Memory B cell (primary cell): ENCODE measurements at places on chromosomes 5 and 9.

GRCh38 chr9:90901933-90902332, 100.3 kb downstream of the SYK start:
- peaks cover 25% of the 10 kb centered on the region for H3K4me1 ChIP-seq
- peaks cover 22% of the 10 kb centered on the region for H3K36me3 ChIP-seq
- no peaks in the 10 kb centered on the region for H3K27me3 ChIP-seq

DNA sequence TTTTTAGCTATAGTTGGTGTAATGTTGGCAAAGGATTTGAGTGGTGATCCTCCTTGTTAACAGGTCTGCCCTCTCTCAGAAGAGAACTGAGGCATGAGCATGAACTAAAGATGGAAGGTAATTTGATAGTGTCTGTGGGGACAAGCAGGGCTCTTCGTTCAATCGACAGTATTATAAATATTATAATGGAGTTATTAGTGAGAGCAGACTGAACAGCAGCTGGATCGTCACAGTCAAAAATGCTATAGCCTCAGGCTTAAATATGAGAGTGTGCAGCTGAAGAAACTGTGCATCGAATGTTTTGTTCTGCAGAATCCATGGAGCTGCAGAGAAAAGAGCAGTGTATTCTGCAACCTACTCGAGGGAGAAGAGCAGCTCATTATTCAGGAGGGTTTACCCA, 757.3 kb downstream of the DNAH5 start:
- no peak overlapping the region for H3K27ac ChIP-seq
- no peak for DNase-seq
- H3K36me3 ChIP-seq, result no peaks in the 10 kb centered on the region
- no peaks in the 10 kb centered on the region for H3K27me3 ChIP-seq

DNA sequence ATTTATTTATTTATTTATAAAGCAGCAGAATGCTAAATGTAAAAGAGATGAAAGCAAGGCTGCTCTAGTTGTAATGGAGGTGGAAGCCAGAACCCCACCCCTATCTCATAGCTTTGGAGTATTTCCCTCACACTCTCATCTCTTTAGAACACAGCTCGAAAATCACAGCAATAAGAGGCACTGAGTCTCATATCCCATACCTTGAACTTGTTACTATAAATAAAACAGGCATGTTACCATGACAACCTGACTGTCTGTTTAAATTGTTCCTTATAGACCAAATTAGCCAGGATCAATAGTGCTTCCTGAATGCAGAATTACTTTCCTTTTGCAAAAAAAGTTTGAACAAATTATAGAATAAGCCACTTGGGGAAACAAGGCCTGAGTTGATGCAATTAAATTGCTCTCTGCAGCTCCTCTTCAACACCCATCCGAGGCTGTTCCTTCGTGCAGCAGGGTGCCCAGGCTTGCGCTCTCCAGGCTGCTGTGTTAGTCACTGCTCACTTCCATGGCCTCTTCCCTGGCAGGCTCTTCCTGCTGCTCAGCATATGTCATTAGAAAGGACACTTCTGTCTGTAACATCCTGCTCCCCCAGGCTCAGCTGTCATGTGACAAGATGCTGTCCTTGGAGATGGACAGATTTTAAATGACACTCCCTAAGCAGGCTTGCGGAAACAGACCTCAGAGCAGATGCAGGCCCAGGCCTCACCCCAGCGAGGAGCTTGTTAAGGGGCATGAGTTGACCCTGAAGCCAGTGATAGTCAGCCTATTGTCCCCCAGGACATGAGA, 120.2 kb downstream of the CARTPT start:
- H3K36me3 ChIP-seq, result no peaks in the 10 kb centered on the region
- no peaks in the 10 kb centered on the region for H3K4me1 ChIP-seq
- no peak overlapping the region for H3K4me3 ChIP-seq
- H3K27me3 ChIP-seq, result peaks cover 4% of the 10 kb centered on the region

GRCh38 chr5:126481243-126481642, 58.0 kb downstream of the GRAMD2B start:
- H3K27ac ChIP-seq, result no peak overlapping the region
- H3K4me3 ChIP-seq, result no peak overlapping the region
- DNase-seq, result no peak

DNA sequence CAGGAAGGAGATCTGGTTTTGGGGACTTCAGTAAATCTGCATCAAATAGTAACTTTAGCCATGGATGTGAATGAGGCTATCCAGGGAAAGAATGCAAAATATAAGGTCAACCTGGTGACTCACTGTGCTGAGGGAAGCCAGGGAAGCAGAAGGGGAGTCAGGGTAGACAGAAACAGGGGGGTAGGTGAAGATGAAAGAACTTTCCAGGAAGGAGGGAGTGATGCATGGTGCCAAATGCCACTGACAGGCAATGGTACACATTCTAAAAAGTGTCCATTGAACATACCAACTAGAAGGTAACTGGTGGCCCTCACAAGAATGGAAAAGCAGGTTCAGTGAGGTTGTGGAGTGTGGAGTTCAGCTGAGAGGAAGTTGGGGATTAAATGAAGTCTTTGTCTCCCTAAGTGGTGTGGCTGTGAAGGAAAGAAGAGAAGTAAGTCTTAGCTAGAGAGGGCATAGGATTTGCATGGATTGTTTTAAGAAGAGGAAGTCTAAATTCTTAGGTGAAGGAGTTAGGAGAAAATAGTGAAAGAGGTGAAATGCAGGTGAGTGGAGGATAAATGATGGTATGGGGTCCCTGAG, 35.5 kb downstream of the PALM2AKAP2 start:
- no peaks in the 10 kb centered on the region for H3K36me3 ChIP-seq
- H3K27me3 ChIP-seq, result peaks cover 7% of the 10 kb centered on the region
- H3K4me1 ChIP-seq, result no peaks in the 10 kb centered on the region
- no peak overlapping the region for H3K4me3 ChIP-seq

GRCh38 chr5:136014049-136015002, 14.5 kb upstream of the TGFBI start:
- H3K27ac ChIP-seq, result no peak overlapping the region
- no peak for DNase-seq
- H3K4me1 ChIP-seq, result peaks cover 2% of the 10 kb centered on the region
- peaks cover 21% of the 10 kb centered on the region for H3K27me3 ChIP-seq
- H3K36me3 ChIP-seq, result no peaks in the 10 kb centered on the region

- H3K4me3 ChIP-seq, result no peak overlapping the region
- H3K27ac ChIP-seq, result peak overlapping the region; percentile 57
- peaks cover 22% of the 10 kb centered on the region for H3K4me1 ChIP-seq
- H3K27me3 ChIP-seq, result no peaks in the 10 kb centered on the region
Observed at GRCh38 chr5:149616727-149617285, 35.5 kb downstream of the ARHGEF37 start.

- H3K27ac ChIP-seq, result peak overlapping the region; percentile 98
- no peaks in the 10 kb centered on the region for H3K27me3 ChIP-seq
- H3K4me1 ChIP-seq, result peaks cover 40% of the 10 kb centered on the region
- DNase-seq, result no peak
- peaks cover 18% of the 10 kb centered on the region for H3K36me3 ChIP-seq
Observed at GRCh38 chr9:129988607-129989361, 54.2 kb downstream of the FNBP1 start.

DNA sequence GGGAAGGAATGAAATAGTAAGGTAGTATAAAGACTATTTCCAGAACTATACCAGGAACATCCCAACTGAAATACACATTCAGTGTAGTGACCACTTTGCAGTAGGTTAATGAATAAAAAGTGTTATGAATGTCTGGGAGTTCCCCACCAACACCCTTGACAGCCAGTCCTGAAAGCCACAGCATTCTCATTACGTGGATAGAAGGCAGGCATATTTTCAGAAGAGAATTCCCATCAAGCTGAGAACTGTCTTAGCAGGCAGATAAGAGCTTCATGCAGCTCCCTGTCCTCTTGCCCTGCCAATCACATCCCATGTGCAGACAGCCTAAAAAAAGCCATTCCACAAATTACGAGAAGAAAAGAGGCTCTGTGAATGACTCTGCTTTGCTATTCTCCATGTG, 695.0 kb downstream of the DTWD2 start:
- no peak overlapping the region for H3K4me3 ChIP-seq
- no peak overlapping the region for H3K27ac ChIP-seq
- no peaks in the 10 kb centered on the region for H3K36me3 ChIP-seq
- no peaks in the 10 kb centered on the region for H3K27me3 ChIP-seq
- no peak for DNase-seq

GRCh38 chr5:158635565-158635964, 464.2 kb downstream of the EBF1 start:
- peaks cover 7% of the 10 kb centered on the region for H3K4me1 ChIP-seq
- no peak overlapping the region for H3K4me3 ChIP-seq
- DNase-seq, result no peak
- H3K36me3 ChIP-seq, result peaks cover 1% of the 10 kb centered on the region
- peaks cover 1% of the 10 kb centered on the region for H3K27me3 ChIP-seq
- no peak overlapping the region for H3K27ac ChIP-seq

- DNase-seq, result no peak
- no peak overlapping the region for H3K4me3 ChIP-seq
- H3K27ac ChIP-seq, result no peak overlapping the region
- no peaks in the 10 kb centered on the region for H3K27me3 ChIP-seq
Observed at GRCh38 chr5:168165977-168166376, 125.5 kb upstream of the WWC1 start.

GRCh38 chr9:129981180-129981907, 61.6 kb downstream of the FNBP1 start:
- no peak for DNase-seq
- no peaks in the 10 kb centered on the region for H3K27me3 ChIP-seq
- peak overlapping the region; percentile 82 for H3K27ac ChIP-seq
- H3K4me3 ChIP-seq, result no peak overlapping the region
- H3K36me3 ChIP-seq, result peaks cover 29% of the 10 kb centered on the region
- peaks cover 22% of the 10 kb centered on the region for H3K4me1 ChIP-seq

DNA sequence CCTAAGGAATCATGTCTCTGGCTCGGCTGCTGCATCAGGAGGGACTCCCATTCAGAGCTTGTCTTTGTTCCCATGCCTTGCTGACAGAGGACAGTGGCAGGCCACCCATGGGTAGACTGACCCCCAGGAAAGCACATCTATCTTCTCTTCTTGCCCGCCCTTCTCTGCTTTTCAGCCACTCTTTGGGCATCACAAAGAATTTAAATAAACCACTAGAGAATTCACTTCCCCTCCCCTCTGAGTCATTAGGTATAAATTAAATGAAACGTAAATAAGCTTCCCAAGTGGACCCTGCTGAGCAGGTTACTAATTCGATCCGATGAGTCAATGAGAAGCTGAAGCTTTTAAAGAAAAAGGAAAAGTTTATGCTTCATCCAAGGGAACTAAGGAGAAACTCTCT, 97.0 kb downstream of the DRD1 start:
- H3K4me3 ChIP-seq, result no peak overlapping the region
- H3K4me1 ChIP-seq, result no peaks in the 10 kb centered on the region
- no peak for DNase-seq

DNA sequence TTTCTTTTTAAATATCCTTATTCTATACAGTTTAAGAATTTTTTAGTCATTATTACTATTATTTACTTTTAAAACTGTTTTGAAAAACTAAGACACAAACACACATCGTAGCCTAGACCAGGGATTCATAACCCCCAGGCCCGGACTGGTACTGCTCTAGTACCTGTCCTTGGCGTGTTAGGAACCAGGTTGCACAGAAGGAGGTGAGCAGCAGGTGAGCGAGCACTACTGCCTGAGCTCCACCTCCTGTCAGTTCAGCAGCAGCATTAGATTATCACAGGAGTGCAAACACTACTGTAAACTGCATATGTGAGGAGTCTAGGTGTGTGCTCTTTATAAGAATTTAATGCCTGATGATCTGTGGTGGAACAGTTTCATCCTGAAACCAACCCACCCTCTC, 357.0 kb downstream of the PTPRD start:
- no peaks in the 10 kb centered on the region for H3K4me1 ChIP-seq
- H3K27me3 ChIP-seq, result no peaks in the 10 kb centered on the region
- no peak for DNase-seq
- H3K4me3 ChIP-seq, result no peak overlapping the region
- H3K36me3 ChIP-seq, result no peaks in the 10 kb centered on the region

GRCh38 chr9:38386319-38386895, 6.1 kb upstream of the ALDH1B1 start:
- no peak overlapping the region for H3K4me3 ChIP-seq
- no peak for DNase-seq
- H3K4me1 ChIP-seq, result no peaks in the 10 kb centered on the region
- H3K27me3 ChIP-seq, result peaks cover 2% of the 10 kb centered on the region
- H3K36me3 ChIP-seq, result peaks cover 5% of the 10 kb centered on the region
- H3K27ac ChIP-seq, result no peak overlapping the region

GRCh38 chr5:125525356-125525755, 778.9 kb upstream of the ZNF608 start:
- H3K27ac ChIP-seq, result no peak overlapping the region
- H3K36me3 ChIP-seq, result no peaks in the 10 kb centered on the region
- H3K4me1 ChIP-seq, result no peaks in the 10 kb centered on the region
- no peaks in the 10 kb centered on the region for H3K27me3 ChIP-seq
- DNase-seq, result no peak

GRCh38 chr5:138458384-138458783, 6.9 kb upstream of the EGR1 start:
- no peaks in the 10 kb centered on the region for H3K27me3 ChIP-seq
- peaks cover 19% of the 10 kb centered on the region for H3K4me1 ChIP-seq
- H3K36me3 ChIP-seq, result no peaks in the 10 kb centered on the region
- no peak for DNase-seq

DNA sequence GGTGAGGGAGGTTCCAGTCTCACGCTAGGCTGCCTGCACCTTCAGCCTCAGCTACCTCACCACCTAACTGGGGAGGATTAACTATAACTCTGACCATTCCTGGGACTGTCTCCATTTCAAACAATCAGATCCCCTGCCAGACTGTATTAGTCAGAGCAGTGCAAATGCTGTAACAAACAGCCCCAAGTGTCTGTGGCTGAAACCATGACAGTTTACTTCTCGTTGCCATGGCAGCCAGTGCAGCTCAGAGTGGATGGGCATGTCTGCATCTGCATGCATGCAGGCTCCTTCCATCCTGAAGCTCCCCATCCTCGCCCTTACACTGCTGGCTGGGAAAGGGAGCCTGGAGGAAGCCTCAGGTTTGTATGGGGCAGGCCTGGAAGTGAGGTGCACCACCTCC, 86.7 kb downstream of the KCNIP1 start:
- no peak overlapping the region for H3K27ac ChIP-seq
- H3K27me3 ChIP-seq, result peaks cover 10% of the 10 kb centered on the region
- no peaks in the 10 kb centered on the region for H3K4me1 ChIP-seq
- H3K36me3 ChIP-seq, result no peaks in the 10 kb centered on the region
- no peak overlapping the region for H3K4me3 ChIP-seq

DNA sequence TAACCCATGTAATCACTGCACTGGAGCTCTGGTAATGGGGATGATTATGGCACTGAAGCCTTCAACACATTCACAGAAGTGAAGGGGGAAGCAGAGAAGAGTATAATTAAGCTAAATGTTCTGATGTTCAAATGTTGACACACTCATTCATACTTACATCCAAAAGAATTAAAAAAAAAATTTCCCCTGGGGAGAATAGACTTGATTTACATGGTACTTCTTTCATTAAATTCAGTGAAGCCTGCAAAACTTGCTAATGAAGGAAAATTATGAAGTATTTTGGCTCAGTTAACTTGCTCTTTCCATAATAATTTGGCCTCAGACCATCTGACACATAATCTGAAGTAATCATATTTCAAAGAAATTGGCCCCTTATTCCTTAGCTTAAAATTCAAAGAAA, 428.8 kb downstream of the SH3GL2 start:
- no peaks in the 10 kb centered on the region for H3K27me3 ChIP-seq
- H3K4me3 ChIP-seq, result no peak overlapping the region
- H3K27ac ChIP-seq, result no peak overlapping the region
- H3K36me3 ChIP-seq, result no peaks in the 10 kb centered on the region
- no peak for DNase-seq
- H3K4me1 ChIP-seq, result no peaks in the 10 kb centered on the region
